Vagina (tissue), 2 donors: ENCODE measurements at places on chromosomes 13 and 19.

GRCh38 chr13:41708713-41709112, 251.4 kb downstream of the RGCC start:
- DNase-seq: no peak

GRCh38 chr13:37766502-37766901, 103.1 kb downstream of the TRPC4 start:
- DNase-seq: no peak

GRCh38 chr13:100773429-100773828, 98.8 kb upstream of the TMTC4 start:
- no peak for DNase-seq

DNA sequence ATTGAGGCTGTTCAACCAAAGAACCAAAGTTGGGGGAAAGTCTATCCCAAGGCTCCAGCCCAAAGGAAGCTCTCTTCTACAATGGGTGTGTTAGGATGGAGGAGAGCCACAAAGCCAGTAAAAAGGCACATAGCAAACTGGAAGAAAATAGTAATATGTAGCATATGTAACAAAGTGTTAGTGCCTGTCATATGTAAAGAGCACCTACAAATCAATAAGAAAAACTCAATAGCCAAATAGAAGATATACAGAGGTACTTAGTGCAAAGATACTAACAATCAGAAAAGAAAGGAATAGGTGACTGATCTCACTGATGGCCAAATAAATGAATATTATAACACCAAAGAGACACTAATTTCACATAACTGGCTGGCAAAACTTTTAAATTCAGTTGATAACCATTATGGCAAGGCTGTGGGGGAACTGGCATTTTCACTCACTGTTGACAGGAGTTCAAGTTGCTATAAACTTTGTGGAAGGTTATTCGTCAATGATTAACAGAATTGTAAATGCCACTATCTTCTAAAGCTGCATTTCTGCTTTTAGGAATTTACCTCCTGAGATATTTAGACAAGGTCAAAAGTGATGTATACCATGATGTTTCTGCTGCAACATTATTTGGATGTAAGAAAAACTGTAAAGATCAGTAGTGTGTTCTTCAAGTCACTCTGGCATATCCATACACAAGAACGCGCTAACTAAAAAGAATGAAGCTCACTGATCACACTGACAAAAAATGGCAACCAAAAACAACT, 110.8 kb downstream of the GNG7 start:
- no peak for DNase-seq

GRCh38 chr13:41500511-41500910, 43.2 kb downstream of the RGCC start:
- DNase-seq: no peak
